ENCODE measurements at places on chromosomes 7 and 10.

DNA sequence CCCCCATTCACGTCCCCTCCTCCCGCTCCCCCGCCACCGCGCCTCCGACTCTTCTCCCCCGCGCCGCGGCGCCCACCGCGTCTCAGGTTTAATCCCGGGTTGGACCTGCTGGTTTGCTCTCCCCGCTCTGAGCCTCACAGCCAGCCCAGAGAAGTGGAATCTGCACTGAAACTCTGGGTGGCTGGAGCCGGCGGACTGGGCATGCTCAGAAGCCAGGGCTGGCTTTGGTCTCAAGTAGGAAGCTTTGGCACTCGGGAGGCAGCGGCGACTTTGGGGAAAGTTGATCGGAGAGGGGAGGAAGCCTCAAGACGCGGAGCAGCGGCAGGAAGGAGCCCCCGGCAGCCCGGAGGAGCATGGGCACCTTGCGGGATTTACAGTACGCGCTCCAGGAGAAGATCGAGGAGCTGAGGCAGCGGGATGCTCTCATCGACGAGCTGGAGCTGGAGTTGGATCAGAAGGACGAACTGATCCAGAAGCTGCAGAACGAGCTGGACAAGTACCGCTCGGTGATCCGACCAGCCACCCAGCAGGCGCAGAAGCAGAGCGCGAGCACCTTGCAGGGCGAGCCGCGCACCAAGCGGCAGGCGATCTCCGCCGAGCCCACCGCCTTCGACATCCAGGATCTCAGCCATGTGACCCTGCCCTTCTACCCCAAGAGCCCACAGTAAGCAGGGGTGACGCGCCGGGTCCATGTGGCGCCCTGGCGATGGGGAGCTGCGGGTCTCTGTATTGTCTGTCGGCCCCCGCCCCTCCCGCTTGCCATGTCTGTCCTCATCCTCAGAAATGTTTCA lies at the start of gene PRKG1:
Gene PRKG1 (plus strand): TSS at position 250 of the 791 bp plus-strand sequence.
- DNase-seq = no peak

- no peak for DNase-seq
Observed at GRCh38 chr10:112189465-112189864, 5.9 kb upstream of the GPAM start.

- no peak for DNase-seq
Observed at GRCh38 chr7:26815426-26815825, 49.0 kb downstream of the SKAP2 start.

DNA sequence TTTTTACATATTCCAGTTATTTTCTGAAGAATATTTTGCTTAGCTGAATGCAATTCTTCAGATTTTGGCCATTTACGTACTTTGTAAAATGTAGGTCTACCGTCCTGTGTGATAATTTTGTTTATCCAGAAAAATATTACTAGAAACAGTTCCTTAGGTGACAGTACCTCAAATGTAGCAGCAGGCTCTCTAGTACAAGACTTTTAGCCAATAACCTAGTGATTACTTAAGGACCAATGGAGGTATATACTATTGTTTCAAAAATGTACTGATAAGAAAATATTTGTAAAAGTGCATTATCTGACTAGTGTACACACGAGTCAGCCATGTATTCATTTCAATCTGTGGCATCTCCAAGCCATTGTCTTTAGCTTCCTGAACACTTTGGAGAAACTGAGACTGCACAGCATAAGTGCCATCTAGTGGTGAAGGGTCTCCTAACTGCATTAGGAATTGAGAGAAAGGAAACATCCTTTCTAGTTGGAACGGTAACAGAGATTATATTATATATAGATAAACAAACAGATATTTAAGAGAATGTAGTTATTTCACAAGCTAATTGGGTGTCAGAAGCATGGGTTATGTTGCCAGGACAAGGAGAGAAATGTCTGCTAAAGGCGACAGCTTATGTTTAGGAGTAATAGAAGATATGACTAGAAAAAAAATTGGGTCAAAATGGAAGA lies 23.7 kb downstream of the RTKN2 start:
- no peak for DNase-seq

- no peak for DNase-seq
Observed at GRCh38 chr10:15043674-15044073, at the start of gene OLAH. TSS of gene OLAH (plus strand) at chr10:15043943. CDS start at chr10:15047289, 3,346 bp downstream.

- no peak for DNase-seq
Observed at GRCh38 chr10:100330079-100330478, at the start of gene PKD2L1. TSS of gene PKD2L1 (minus strand) at chr10:100330228. CDS start at chr10:100330103, 125 bp downstream.

- DNase-seq = no peak
Observed at GRCh38 chr10:89861584-89862301, 160.4 kb downstream of the KIF20B start.

- DNase-seq = no peak
Observed at GRCh38 chr7:77244222-77244934, 44.8 kb upstream of the FGL2 start.

- DNase-seq = no peak
Observed at GRCh38 chr10:131810805-131811629, 89.8 kb upstream of the PPP2R2D start.

- no peak for DNase-seq
Observed at GRCh38 chr10:95485056-95485844, 75.9 kb downstream of the SORBS1 start.

DNA sequence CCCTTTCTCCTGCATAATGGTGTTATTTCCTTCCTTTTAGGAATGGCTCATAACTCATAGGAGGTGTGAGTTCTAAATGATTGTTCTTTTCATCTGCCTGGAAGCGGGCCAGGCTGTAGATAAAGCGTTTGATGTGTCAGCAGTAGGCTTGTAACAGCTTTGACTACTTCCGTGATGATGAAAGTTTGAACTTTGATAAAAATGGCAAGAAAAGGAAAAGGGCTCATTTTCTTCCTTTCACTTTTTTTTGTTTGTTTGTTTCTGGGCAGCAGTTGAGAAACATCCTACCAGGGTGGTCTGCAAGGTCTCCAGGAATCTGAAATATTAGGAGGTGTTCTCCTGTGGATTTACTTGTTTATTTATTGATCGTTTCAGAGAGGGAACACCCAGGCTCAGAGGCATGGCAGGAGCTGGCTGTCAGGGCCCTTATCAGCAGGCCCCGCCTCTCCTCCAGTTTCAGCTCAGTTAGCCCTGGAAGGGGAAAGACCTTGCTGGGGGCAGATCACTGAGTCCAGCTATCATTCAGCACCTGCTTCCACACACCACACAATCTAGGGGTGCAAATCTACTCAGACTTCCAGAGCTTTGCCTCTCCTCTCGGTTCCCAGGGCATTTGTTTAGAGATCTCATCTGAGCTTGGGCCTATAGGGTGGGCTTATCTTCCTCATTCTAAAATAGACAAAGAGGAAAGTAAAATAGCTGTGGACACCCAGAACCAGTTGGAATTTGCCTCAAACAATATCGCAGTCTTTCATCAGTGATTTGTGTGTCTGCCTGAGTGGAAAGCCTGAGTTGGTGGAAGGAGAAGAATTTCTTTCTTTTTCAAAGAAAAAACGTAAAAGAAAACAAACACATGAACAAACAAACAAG lies 130.9 kb downstream of the BMPER start:
- DNase-seq = no peak

DNA sequence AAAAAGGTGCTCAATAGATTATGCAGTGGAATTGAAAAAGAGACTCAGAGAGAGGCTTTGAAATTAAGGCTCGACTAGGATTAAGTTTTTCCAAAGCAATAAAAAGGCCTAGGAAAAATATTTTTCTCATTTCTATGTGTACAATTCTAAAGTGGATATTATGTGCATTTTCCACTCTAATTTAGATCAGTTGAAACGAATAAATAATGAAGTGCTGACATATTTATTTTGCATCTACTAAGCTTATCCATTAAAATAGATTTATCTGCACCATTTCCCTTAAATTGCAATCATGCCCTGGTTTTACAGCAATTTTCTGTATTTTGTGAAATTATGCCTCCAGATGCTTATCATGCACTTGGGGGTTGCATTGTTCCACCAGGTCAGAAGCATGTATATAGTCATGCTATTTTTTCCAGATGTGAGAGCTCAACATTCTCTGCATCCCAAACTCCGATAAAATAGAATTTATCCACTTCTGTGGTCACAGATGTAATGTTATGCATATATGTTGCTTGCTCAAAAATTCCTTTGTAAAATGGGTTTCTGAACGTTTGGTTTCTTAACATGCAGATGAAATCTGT lies 18.3 kb downstream of the FIGNL1 start:
- no peak for DNase-seq

GRCh38 chr10:101797403-101798059 lies 14.3 kb upstream of the NPM3 start:
- no peak for DNase-seq

DNA sequence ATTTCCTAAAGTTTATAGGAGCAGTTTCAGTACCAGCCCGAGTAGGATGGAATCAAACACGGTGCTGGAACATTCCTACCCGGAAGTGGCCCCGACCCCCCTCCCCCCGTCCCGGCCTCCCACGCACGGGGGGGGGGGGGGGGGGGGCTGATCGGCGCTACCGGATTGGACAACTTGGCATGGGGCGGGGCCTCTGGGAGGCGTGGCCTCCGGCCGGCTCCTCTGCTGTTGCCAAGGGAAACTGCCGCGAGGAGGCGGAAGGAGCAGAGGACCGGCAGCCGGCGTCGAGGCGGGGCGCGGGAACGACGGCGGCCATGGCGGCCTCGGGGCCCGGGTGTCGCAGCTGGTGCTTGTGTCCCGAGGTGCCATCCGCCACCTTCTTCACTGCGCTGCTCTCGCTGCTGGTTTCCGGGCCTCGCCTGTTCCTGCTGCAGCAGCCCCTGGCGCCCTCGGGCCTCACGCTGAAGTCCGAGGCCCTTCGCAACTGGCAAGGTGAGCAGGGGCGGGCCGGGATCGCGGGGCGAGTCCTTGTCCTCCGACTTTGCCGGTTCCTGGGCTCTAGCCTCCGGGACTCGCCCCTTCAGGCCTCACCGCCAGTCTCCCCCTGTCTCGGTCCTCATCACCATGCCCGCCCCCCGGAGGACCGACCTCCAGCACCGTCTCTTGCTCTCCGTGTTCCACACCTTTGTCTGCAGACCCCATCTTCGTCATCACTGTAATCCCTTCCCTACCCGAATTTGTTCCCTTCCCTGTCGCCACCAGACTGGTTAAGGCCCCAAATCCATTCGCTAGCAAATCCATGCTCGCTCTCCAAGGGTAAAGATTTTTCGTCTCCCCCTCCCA lies at the start of gene RHBDD2:
Gene RHBDD2 (plus strand): TSS at position 266 of the 843 bp plus-strand sequence. CDS start 49 bp downstream, at position 315.
- DNase-seq = peak; percentile 79

DNA sequence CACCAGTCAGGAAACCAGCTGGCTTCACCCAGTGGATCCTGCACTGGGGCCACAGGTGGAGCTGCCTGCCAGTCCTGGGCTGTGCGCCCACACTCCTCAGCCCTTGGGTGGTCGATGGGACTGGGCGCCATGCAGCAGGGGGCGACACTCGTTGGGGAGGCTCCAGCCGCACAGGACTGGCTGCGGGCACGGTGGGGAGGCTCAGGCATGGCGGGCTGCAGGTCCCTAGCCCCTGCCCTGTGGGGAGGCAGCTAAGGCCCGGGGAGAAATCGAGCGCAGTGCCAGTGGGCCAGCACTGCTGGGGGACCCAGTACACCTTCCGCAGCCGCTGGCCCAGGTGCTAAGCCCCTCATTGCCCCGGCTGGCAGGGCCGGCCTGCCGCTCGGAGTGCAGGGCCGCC lies 12.4 kb upstream of the NRG3 start:
- no peak for DNase-seq

DNA sequence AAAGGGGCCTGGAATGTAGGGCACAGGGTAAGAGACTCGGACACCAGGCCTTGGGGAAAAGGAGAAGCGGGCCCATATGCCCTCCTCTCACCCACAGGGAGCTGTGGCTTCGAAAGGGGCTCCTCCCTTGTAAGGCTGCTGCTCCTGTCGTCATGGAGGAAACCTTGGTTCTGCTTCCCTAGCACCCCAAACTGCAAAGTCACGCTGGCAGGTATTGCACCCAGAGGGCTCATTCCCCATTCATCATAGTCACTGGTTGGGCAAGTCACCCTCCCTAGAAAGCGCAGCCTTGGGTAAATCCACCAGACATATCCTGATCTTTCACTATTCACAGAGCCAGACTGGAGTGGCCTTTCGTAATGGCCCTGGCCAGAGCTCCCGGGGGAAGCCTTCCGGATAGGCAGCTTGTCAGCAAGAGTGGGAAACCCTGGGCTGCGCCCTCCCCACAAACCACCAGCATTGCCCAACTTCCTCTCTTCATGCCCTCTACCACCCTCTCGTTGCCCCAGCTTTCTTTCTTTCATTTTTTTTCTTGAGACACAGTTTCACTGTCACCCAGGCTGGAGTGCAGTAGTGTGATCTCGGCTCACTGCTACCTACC lies 121.0 kb downstream of the HIP1 start:
- DNase-seq = peak; percentile 58

DNA sequence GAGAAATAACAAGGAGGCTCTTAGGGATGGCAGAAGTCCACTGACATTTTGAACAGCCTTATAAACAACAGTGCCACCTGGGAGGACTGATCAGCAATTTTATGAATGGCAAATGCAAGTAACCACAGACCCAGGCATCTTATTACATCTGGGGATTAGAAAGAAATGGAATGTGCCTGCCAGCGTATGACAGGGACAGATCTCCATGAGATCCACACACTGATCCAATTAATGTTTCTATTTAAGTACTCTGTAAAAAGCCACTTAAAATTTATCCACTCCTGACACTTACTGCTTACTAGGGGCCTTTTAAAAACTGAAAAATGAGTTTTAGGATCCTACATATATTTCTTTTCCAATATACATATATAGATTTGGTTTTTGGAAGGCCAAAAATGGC lies 28.6 kb downstream of the PARD3 start:
- DNase-seq = no peak

- no peak for DNase-seq
Observed at GRCh38 chr7:40659231-40659630, 524.4 kb downstream of the SUGCT start.

DNA sequence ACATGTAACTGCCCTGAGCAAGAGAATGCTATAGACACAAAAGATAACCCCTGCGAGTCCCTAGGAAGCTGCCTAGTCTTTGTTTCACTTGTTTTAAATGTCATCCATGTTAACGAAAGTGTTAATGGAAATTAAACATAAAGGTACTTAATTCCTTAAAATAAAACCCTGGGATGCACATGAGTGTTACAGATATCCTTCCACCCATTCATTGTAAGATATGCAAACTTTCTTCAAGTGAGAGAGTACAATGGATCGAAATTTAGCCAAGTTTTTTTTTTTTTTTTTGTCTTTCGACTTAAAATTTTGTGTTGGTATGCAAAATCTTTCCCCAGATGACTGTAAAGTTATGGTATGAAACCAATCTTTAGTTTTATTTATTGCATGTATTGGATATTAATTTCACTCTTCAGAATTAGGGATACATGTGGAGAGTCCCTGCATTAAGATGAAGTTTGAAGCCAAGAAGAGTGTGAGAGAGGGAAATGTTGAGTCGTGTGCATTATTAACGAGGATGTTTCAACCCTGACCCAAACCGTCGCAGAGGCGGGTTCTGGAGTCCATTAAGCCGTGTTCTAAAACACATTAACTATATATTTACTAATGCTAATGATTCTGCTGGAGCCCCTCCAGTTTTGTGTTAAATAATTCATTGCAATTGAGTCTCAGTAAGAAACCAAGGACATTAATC lies 1.6 kb downstream of the CDK14 start:
- DNase-seq = no peak

All from esophagus squamous epithelium (tissue), 5 donors.